ENCODE measurements at places on chromosomes 3 and 15.

GRCh38 chr3:163605915-163606314 lies 1472.4 kb downstream of the SI start:
- no peak for DNase-seq

DNA sequence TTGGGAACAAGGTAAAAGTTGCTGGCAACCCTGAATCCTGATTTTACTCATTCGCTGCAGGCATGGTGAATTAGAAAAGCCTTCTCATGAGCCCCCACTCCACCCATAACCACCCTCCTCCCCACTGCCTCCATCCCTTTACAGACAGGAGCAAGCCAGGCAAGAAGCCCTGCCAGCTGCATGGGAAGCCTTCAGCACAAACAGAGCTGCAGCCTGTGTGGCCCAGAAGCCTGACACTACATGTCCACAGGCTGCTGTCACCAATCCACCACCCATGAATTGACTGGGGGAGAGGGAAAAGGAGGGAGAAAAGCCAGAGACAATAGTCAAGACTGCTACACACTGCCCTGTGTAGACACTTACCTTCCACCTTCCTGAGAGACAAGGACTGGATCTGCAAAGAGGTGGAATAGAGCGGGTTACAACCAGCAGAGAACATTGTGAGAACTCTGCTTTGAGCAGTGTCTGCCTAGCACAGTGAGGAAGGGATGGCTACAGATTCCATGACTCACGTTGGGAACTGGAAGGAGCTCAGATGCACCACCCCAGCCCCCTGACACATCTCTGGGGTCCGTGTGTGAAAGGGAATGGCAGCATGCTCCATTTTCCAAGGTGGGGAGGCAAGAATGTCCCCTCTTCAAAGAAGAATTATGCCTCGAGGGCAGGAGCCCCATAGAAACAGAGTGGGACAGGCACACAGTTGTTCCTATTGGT lies 33.9 kb downstream of the DZIP1L start:
- no peak for DNase-seq

DNA sequence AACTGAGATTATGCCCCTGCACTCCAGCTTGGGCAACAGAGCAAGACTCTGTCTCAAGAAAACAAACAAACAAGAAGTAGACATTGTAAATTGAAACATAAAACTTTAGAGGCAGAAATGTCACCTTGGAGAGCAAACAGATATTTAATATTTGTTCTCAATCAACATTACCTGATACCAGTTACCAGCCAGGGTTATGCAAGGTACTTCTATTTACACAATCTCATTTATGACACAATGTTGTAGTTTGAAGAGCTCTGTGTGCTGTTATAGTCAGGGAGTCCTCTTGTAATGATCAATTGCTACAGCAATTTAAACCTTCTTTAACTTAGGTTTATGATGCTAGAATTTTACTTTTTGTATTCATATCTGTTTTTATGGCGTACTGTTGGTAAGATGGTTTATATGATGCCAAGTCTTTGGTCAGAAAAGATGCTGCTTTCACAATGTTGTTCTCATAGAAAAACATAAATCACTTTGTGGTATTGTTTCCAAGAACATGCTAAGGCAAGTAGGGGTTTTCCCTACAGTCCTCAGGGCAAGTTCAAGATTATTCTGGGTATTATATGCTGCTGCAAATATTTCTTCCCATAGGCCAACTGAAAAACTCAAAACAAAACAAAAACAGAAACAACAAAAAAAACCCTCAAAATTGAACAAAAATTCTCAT lies 173.5 kb downstream of the TNIK start:
- DNase-seq: no peak

DNA sequence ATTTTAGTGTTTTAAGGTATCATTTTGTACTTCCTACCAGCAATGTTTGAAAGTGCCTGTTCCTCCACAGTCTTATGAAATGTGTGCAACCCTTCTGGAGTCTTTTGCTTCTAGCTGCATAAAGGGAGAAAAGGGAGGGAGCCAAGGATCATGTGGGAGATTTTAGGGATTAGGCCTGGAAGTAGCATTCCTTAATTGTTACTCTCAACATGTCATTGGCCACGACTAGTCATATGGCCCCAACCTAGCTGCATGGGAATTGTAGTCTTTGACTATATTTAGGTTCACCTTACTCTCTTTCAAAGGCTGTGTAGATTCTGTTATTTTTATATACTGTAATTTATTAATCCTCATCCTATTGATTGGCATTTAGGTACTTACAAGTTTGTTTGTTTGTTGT lies 14.9 kb downstream of the CRTAP start:
- no peak for DNase-seq

GRCh38 chr15:43168192-43169107 lies 16.8 kb upstream of the CCNDBP1 start:
- DNase-seq: no peak
